ENCODE measurements at places on chromosomes 11 and 22.
A peak's percentile ranks its signal among the peaks of the same experiment; 100 is the strongest.

DNA sequence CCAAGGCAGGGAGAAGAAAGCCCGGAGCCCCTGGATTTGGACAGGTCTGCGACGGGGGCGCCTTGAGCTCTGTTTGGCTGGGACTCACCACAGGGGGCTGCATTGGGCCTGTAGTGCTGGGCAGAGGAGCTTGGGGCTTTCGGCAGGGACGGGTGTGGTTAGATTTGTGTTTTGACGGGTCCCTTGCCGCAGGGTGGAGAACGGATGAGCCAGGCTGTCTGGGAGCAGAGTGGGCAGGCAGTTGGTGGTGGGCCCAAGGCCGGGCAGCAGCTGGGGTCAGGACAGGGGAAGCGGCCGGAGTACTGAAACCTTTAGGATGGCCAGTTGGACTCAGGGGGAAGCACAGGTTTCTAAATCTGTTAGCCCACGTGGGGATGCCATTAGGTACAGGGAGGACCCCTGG, 13.4 kb downstream of the C11orf24 start:
- DNase-seq = no peak

DNA sequence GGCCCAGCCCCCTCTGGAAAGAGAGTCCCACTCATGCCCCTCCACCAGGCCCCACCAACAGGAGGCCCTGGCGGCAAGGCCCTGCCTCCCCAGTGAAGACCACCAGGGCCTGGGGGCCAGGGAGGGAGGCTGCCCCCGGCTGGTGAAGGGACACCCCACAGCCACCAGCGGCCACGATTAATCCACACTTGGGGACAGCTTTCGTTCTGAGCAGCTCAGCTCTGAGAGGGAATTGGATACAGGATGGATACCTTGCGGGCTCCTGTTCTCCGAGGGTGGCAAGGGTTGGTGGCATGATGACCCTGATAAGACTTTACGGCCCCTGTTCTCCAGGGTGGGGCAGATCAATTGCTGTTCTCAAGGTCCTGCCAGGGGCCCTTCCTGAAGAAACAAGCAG, 6.9 kb upstream of the NLRP6 start:
- DNase-seq = no peak

DNA sequence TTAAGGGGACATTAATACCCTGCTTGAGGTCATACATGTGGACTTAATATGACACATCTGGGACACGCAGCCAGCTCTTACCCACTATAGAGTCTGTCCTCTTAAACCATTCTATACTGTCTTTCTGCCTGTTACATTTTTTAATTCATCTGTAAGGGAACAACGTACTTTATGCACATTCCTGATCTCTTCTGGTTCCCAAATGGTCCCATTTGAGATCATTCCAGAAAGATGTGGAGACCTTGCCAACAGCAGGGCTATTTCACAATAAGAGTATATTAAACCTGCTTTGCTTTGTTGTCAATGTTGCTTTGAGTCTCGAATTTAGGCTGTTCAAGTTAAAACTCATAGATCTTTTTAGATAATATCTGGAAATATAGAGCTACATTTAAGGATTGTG, 332.2 kb upstream of the RAG2 start:
- no peak for DNase-seq

DNA sequence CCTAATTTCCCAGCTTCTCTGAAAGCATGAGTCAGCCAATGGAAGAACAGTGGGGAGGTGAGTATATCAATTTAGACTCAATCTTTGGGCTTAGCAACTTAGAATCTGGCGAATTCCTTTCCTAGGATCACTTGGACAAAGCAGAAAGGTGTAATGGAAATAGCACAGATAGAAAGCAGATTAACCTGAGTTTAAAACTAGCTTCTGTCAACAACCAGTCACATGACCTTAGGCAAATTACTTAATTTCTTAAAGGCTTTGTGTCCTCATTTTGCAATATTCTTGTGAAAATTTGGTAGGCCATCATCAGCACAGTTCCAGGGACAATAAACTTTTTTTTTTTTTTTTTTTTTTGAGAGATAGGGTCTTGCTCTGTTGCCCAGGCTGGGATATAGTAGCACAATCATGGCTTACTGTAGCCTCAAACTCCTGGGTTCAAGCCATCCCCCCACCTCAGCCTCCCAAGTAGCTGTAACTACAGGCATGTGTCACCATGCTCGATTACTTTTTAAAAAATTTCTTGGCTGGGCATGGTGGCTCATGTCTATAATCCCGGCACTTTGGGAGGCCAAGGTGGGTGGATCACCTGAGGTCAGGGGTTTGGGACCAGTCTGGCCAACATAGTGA, 40.8 kb upstream of the PCF11 start:
- DNase-seq = no peak

DNA sequence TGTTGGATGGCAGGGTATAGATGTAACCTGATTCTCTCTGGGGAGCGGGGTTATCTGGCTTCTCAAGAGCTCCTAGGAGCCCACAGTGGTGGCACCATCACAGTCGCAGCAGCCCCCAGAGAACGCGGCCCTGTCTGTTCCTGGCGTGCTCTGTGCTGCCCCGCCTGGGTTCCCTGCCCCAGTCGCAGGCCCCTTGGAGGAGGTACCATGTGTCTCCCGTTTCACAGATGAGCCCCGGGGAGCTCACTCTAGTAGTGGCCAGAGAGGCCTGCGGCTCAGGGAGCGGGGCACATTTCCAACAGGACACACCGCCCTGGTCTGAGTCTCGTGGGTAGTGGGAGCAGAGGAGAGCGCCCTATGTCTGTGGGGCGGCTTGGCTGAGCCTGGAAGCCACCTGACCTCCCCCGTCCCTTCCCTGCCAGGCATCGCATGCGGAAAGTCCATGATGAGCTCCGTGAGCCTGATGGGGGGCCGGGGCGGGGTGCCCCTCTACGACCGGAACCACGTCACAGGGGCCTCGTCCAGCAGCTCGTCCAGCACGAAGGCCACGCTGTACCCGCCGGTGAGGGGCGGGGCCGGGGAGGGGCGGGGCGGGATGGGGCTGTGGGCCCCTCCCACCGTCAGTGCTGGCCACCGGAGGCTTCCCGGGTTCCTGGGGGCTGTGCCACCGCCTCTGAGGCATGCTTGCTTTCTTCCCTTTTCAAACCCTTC, 21.0 kb upstream of the PPP6R3 start:
- DNase-seq = no peak

GRCh38 chr11:763549-764321, 13.6 kb downstream of the GATD1 start:
- no peak for DNase-seq

- no peak for DNase-seq
Measured at GRCh38 chr11:93844568-93844967, 5.8 kb downstream of the VSTM5 start.

DNA sequence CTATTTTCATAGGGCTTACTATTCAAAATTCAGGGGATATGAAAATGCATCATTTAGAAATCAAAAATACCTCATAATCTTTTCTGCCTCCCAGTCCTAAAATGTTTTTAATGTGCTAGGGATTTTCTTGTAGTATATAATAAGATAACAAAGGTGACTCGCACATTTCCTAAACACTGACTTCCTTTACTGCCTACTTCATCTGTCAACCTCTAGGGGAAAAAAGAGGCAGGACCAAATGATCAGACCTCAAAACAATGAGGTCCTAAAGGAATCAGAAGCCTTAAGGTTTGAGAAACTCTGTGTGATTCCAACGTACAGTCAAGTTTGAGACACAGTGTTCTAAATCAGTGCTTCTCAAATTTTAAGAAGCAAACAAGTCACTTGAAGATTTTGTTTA, 56.1 kb upstream of the POU2AF2 start:
- DNase-seq = no peak

DNA sequence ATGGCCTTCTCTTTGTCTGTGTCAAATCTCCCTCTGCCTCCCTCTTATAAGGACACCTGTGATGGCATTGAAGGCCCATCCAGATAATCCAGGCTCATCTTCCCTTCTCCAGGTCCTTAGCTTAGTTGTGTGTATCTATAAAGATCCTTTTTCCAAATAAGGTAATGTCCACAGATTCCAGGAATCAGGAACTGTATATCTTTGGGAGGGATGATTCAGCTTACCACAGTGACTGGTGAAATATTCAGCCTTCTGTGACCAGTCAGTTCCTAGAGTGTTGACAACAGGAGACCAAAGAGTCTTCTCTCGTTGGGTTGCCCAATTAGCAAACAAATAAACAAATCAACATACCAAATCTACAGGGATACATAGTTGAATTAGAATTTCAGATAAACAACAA, 175.8 kb downstream of the MPPED1 start:
- DNase-seq = no peak

- DNase-seq = no peak
Measured at GRCh38 chr22:35684270-35684700, 33.4 kb upstream of the APOL5 start.

- no peak for DNase-seq
Measured at GRCh38 chr22:22748297-22748743, 103.9 kb downstream of the GGTLC2 start.

- peak; percentile 88 for DNase-seq
Measured at GRCh38 chr11:32088117-32088941, 2.5 kb upstream of the RCN1 start.

- DNase-seq = no peak
Measured at GRCh38 chr11:100709233-100709957, 22.3 kb downstream of the ARHGAP42 start.

- no peak for DNase-seq
Measured at GRCh38 chr11:119726150-119726553, 2.8 kb downstream of the NECTIN1 start.

- DNase-seq = no peak
Measured at GRCh38 chr11:46118702-46119351, 2.4 kb downstream of the PHF21A start.

DNA sequence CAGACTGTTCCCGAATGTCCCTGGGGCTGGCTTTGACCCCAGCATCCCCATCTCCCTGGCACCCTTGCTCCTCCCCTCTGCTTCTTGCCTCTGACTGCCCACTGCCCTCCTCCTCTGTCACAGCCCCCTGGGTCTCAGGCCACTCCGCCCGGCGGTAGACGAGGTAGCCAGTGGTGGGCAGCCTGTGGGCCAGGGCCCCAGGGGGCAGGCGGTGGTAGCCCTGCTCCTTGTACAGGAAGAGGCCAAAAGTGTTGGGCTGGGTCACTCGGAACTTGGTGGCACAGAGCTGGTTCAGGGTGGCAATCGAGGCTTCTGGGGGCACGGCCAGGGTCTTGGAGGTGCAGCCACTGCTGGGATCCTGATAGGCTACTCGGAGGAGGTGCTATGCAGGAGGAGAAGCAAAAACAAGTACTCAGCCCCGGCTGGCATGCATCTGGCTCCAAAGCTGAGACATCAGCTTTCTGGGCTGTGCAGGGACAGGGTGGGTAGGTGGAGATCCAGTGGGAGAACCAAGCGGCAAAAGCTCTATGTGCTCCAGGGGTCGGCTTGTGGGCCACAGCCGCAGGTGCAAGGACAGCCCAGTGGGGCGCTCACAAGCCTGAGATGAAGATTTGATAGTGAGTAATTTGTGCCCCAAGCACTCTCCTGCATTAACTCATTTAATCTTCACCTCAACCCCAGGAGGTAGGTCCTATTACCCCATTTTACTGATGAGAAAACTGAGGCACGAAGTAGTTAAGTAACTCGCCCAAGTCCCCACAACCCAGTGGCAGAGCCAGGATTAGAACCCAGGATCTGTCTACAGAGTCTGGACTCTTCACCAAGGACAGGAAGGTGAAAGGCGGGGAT, 3.6 kb downstream of the RIN1 start:
- peak; percentile 63 for DNase-seq

DNA sequence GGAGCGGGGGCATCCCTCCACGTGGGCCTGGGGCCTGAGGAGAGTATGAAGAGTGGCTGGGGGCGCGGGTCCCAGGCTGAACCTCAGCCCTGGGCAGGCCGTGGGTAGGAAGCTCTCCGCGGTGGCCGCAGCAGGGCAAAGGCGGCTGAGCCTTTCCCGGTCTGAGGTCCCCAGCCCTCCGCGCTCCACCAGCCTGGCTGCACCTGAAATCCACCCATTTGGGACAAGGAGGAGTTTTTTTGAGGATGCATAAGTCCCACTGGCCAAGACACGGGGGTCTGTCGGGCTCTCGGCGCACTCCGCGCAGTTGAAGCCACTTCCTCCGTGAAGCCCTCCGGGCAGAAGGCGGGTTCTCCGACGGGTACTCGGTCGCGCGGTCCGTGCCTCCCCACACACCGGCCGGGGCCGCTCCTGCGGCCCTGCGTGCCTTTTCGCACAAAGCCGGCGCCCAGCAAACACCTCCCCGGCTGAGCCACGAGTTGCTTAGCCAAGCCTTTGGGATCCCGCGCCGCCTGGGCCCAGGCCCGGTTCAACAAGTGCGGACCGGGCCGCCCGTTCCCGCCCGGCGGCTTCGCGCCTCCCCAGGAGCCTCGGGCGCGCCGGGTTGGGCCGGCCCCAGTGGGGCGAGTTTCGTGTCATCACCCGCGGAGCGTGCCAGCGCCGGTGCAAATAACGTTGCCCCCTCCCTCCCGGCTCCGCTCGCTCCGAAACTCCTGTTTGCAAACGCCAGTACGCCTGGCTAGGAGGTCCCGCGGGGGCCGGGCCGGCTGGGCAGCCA, 666 bp upstream of the OVOL1 start:
- peak; percentile 35 for DNase-seq

- no peak for DNase-seq
Measured at GRCh38 chr11:32792948-32793475, 1.4 kb downstream of the CCDC73 start.

- DNase-seq = no peak
Measured at GRCh38 chr11:47204637-47204989, 10.2 kb upstream of the DDB2 start.

DNA sequence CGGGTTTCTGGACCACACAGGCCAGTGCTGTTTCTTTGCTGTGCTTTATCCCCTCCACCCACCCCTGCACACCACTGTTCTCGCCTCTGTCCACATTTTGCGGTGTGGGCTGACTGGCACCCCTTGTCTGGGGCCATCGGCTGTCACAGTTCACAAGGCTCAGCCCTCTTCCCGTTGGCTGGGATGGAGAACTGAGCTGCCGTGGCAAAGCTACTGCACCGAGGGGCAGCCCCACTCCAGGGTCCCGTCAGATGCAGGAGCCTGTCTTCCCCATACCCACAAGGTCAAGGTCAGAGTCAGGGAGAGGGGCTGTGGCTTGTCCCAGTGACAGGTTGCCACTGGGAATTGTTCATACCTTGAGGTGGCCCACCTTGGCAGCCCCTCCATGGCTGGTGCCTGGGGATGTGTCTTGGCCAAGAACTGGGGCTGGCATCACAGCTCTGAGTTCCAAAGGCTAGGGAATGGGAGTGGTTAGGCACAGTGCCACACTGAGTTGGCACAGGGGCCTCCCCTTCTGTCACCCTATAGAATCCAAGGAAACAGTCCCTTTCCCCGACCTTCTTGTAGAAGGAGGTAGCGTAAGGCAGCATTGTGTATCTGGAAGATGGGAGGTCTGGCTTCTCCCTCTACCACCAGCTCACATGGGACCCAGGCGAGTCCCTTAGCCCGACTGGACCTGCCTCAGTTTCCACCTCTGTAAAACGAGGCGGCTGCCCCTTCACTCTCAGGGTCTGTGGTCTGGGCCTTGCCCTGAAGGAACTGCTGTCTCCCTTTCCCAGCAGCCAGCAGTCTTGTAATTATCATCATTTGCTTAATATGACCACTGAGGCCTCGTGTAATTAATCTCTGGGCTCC, 3.4 kb downstream of the GRK2 start:
- DNase-seq = peak; percentile 80
